ENCODE measurements at places on chromosomes 7 and 10. TPM values are rescaled to one million over a fixed set of nuclear protein-coding genes. Genes with fewer than 3 reads are reported as not detected.

- DNase-seq, result no peak
Observed at GRCh38 chr10:107442035-107442505, 277.6 kb upstream of the SORCS1 start.

- no peak for DNase-seq
Observed at GRCh38 chr10:113991091-113991860, 52.4 kb upstream of the ADRB1 start.

GRCh38 chr10:68333058-68333395, 299 bp upstream of the PBLD start:
- no peak for DNase-seq

DNA sequence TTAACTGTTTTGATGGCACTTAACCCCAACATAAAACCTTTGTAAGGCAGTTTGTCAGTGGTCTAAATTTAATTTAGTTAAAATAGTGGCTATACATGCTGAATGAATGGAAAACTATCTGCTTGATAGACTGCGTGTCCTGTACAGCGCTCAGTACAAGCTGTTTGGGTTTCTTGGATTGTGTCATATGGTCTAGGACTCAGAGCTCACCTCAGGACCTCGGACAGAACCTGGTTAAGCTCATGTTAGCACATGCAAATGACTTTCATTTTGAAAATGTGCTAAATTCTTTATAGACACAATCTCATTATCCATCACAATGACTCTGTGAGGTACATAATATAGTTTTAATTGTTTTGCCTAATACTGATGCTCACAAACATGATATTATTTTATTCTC, 55.7 kb upstream of the RELN start:
- DNase-seq, result no peak

DNA sequence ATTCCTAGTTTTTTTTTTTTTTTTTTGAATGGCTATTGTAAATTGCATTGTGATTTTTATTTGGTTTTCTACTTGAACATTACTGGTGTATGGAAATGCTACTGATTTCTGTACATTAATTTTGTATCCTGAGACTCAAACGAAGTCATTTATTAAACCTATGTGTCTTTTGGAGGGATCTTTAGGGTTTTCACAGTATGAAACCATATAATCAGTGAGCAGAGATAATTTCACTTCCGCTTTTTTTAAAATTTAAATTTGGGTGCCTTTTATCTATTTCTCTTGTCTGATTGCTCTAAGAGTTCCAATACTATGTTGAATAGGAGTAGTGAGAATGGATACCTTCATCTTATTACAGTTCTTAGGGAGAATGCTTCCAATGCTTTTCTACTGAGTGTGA, 102.7 kb downstream of the ZWINT start:
- DNase-seq, result no peak

DNA sequence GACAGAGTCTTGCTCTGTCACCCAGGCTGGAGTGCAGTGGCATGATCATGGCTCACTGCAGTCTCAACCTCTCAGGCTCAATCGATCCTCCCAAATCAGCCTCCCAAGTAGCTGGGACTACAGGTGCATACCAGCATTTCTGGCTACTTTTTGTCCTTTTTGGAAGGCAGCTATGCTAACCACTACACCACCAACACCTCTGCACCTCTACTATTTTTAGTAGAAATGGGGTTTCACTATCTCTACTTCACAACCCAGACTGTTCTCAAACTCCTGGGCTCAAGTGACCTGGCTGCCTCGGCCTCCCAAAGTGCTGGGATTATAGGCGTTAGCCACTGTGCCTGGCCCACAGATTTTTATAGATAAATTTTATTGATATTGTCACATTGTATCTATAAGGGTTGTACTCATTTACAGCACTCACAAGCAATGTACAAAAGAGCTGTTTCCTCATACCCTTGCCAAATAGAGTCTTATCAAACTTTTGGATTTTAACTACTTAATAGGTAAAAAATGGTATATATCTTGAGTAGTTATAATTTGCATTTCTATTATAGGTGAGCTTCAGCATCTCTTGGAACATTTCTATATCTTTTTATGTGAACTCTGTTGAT, 23.7 kb downstream of the PRR15 start:
- no peak for DNase-seq

- DNase-seq, result peak; percentile 65
Observed at GRCh38 chr7:151875942-151876898, 695 bp downstream of the PRKAG2 start.

GRCh38 chr7:6637544-6638229, 569 bp downstream of the ZNF316 start:
- peak; percentile 53 for DNase-seq

- no peak for DNase-seq
Observed at GRCh38 chr7:41696323-41696916, 6.5 kb downstream of the INHBA start.

GRCh38 chr7:13984831-13985685, 4.4 kb downstream of the ETV1 start:
- no peak for DNase-seq

DNA sequence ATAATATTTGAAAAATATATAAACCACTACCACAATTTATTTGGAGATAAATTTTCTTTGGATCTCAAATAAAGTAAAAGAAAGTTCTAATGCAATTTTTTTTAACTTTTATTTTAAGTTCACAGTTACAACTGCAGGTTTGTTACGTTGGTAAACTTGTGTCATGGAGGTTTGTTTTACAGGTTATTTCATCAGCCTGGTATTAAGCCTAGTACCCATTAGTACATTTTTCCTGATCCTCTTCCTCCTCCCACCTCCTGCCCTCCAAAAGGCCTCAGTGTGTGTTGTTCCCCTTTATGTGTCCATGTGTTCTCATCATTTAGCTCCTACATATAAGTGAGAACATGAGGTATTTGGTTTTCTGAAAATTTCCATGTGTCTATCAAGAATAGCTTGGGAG, 54.5 kb downstream of the CAV1 start:
- DNase-seq, result no peak

DNA sequence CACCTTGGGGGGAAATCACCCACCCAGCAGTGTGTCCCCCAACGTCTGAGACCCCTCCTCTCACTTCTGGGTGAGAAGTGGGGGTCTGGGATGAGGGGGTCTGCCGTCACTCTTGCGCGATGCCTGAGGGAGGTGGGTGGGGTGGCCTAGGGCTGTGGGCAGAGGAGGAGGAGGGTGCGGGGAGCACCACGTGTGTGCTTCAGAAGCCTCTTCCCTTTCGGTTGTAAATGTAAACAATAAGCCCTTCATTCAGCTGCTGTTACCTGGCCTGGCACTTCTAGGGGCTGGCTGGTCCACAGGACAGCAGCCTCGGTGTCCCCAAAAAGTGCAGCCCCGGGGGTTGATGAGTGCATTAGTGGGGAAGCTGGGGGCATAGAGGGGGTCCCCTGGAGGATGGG, 1.3 kb downstream of the CLIP2 start:
- DNase-seq, result no peak

GRCh38 chr10:105150259-105150880, 509.3 kb downstream of the SORCS3 start:
- no peak for DNase-seq

DNA sequence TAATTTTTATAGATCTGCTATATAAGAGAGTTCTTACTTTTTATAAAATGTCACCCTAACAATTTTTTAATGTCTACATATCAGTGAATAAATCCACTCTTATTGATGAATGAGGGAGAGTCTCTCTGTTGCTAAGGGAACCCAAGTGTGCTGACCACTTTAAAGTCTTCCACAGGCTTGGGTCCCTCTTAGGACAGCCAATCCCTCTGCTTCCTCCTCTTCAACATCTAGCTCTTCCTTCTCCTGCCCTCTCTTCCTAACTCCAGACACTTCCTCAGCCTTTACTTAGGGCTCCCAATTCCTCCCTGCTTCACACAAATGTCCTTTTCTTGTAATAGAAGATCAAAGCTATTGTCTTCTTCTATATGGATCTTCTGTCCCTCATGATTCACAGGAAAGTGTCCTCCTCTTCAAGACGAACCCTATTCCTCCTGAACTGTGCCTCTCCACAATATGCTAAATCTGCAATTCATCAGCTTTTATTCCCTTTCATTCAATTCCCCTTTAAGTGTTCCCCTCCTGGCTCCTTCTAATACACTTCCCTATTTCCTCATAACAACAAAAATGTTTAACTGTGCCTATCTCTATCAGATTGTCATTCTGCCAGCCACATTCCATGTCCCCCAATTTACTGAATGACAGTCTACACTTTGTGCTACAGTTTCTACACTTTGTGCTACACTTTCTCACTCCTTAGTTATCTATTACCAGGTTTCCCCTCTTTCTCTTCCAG, 37.7 kb downstream of the CDK6 start:
- DNase-seq, result no peak

DNA sequence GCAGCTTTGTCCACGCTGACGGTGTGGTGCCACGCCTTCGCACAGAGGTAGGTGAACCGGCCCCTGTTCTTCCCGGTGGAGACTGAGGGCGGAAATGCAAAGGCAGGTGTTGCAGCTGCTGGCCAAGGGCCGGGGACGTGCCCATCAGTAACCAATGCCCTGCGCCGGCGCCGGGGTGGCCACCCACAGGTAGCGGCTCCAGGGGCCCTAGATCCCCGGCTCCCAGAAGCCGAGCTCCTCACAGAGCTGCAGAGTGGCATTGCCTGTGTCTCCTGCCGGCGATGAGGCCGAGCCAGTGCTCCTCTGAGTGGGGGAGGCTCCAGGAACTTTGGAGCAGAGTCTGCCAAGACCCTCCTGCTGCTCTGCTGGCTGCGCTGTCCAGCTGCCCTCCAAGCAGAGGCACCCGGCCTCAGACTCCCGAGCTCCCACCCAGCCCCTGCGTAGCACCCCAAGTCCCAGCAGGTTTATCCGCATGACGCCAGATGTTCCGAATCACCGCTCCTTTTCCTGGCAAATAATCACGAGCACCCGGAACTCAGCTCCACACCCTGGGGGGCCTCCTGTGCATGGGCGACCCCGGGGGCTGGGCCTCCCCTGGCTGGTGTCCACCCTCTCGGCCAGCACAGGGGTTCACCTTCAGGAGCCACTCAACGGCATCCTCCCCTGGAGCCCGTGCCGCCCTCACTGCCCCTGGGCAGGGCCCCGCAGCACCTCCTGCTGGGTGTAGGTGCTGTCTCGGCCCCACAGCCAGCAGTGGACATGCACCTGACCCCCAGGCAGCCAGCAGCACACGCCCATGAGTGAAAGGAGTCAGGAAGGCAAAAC, 22.1 kb downstream of the CFAP46 start:
- DNase-seq, result no peak

DNA sequence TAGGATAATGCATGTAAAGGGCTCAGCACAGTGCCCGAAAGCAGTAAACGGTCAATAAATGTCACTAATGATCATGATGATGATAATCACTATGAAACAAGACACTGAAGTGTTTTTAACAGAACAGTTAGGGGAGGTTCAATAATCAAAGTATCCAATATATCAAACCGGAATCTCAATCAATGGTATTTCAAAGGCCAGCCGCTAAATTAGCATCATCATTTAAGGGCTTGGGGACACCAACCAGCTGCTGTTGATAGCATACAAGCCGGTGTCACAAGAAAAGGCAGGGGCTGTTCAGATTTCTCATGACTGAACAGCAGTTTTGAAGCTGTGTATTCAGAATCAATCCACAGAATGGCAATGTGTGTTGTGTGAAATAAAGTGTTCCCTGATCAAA, 316.0 kb upstream of the NPVF start:
- DNase-seq, result no peak

DNA sequence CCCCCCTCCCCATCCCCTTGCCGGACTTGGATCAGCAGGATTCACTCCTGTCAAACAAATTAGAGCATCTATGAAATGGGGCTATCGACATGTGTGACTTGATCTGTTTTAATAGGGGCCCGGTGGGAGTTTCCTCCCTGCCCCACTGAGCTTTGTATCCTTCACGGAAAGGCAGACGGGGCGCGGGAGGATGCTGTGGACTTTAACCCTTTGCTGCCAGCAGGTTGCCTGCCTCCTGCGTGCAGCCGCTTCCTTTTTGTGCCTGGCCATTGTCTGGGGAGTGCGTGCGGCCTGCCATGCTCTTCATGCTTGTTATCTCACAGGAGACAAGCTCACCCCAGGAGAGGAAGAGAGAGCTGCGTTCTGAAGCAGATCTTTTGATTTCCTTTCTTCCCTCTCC, 512.8 kb upstream of the GALNT17 start:
- no peak for DNase-seq

GRCh38 chr7:87934699-87935383, 790 bp downstream of the ADAM22 start:
- DNase-seq, result peak; percentile 14

- no peak for DNase-seq
Observed at GRCh38 chr10:110491346-110491745, 6.4 kb upstream of the DUSP5 start.

DNA sequence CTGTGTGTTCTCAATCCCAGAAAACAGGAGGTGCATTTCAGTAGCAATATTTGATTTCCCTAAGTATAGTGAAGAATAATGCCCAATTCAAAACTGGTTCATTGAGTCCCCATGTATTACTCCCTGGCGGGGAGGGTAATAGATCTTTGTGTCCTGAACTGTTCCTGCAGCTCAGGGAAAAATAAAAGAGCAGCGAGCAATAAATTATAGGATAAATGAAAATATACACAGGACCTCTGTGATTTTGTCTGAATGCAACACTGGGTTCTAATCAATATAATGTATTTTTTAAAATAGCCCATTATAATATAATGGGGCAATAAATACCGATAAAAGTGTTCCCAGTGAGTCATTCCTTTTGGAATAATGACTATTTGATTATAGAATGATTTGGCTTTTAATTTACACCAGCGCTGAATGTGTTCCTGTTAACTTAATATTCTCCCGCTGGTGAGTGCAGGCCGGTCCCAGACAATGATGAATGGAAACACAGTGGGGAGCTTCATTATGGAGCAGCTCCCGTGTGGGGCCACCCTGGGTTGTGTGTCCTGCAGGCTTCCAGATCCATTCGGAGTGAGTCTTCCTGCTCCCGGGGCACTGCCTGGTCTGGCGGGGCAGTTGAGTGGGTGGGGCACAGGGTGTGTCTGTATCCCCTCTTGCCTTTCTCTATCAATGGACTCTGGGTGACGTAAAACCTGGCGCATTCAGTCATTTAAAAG, 263.1 kb downstream of the ACTR3B start:
- no peak for DNase-seq

PCGF5 gene
- 51.0 TPM for total RNA-seq

SDK1 gene
- total RNA-seq, result 0.06 TPM

JAZF1 gene
- total RNA-seq, result 8.3 TPM

ZP3 gene
- 6.1 TPM for total RNA-seq

COL1A2 gene
- not detected for total RNA-seq

ANKMY2 gene
- 13.6 TPM for total RNA-seq

SPDYE16 gene
- 0.73 TPM for total RNA-seq

TRIM50 gene
- not detected for total RNA-seq

SLC26A3 gene
- total RNA-seq, result not detected

SRRM3 gene
- total RNA-seq, result not detected

CPN1 gene
- total RNA-seq, result not detected

MDFIC gene
- 68.1 TPM for total RNA-seq

FAM241B gene
- 9.4 TPM for total RNA-seq

ZNF503 gene
- 0.12 TPM for total RNA-seq

IFIT2 gene
- 10.4 TPM for total RNA-seq
